MCF 10A (cell line): ENCODE measurements at places on chromosomes 12 and 14.
A peak's percentile ranks its signal among the peaks of the same experiment; 100 is the strongest.

- H3K4me3 ChIP-seq, result no peak overlapping the region
- H3K36me3 ChIP-seq, result no peaks in the 10 kb centered on the region
- H3K27me3 ChIP-seq, result no peaks in the 10 kb centered on the region
- H3K27ac ChIP-seq, result no peak overlapping the region
- no peak for DNase-seq
Observed at GRCh38 chr12:94025756-94026155, 122.6 kb upstream of the PLXNC1 start.

DNA sequence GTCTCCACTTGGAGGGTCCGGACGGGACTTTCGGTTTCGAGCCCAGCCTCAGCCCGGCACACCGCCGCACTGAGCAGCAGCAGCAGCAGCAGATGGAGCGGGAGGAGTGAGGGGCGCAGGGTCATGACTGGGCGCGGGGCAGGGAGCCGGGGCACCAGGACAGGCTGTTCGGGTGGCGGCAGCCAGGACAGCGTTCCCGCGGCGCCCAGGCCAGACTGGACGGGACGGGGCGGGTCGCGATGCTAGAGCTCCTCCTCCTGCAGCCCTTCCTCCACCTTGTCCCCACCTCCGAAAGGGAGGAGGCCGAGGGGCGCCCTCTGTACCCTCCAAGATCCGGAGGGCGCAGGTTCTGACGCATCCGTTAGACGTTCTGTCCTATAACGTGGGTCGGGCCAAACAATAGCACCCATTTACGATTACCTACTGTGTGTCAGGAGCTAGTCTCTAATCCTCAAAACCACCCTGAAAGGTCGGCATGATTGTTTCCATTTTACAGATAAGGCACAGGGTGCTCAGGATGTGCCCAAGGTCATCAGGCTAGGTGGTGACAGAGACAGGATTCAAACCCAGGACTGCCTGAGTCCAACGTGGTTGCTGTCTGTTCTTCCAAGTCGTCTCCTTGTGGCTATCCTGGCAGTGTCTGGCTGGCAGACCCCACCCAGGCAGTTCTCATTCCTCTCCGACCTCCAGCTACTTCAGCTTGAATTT is at the start of gene FKBP11:
Gene FKBP11 (minus strand): TSS at position 189 of the 708 bp plus-strand sequence. CDS start 64 bp downstream, at position 125.
- no peak within 1 kb of the TSS for H3K4me3 ChIP-seq
- no peaks in the 10 kb centered on the region for H3K27me3 ChIP-seq
- H3K27ac ChIP-seq, result no peak within 1 kb of the TSS
- peaks cover 90% of the 10 kb centered on the region for H3K36me3 ChIP-seq
- no peak for DNase-seq

- no peak for DNase-seq
- H3K36me3 ChIP-seq, result no peaks in the 10 kb centered on the region
- peaks cover 11% of the 10 kb centered on the region for H3K27me3 ChIP-seq
- H3K27ac ChIP-seq, result no peak overlapping the region
Observed at GRCh38 chr14:76500480-76500879, 124.5 kb downstream of the ESRRB start.

- H3K27ac ChIP-seq, result peak overlapping the region; percentile 98
- H3K4me1 ChIP-seq, result peaks cover 57% of the 10 kb centered on the region
- H3K4me3 ChIP-seq, result peak overlapping the region; percentile 50
- H3K36me3 ChIP-seq, result peaks cover 13% of the 10 kb centered on the region
- peak; percentile 99 for DNase-seq
- H3K27me3 ChIP-seq, result no peaks in the 10 kb centered on the region
Observed at GRCh38 chr12:52280796-52281560, 6.5 kb downstream of the KRT86 start.

DNA sequence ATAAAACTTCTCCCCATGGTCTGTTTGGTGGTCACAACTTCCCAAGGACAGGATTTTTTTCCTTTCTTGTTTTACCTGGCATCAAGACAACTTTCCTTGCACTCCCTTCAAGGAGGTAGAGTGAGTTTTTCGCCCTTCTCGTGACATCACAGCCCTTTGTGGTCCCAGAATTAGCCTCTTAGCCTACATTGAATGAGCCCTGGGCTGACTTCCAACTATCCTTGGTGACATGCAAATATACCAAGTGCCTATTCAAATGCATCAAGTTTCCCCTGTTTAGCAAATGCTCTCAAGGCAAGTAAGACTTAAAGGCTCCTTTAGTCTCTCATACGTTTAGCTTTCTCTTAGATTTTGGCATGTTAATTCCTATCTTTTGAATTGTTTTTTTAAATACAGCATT is 36.6 kb downstream of the TC2N start:
- no peak overlapping the region for H3K27ac ChIP-seq
- H3K4me1 ChIP-seq, result peaks cover 25% of the 10 kb centered on the region
- no peaks in the 10 kb centered on the region for H3K36me3 ChIP-seq
- no peak overlapping the region for H3K4me3 ChIP-seq

DNA sequence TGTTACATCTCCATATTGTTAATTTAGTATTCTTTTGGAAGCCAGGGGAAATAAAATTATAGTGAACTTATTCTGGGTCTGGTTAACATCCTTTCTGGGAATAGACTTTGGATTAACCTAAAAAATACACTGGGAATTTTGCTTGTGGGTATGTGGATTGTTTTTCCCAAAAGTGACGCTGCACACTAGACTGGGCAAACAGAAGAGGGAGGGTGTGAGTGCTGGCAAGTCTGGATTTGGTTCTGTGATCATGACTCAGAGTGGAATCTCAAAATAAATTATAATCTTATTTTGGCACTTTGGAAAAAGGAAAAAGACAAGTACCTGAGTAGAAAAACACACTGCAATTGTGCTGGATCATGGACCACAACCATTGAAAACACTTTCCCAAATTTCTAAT is 15.2 kb upstream of the LUM start:
- no peak for DNase-seq
- no peak overlapping the region for H3K27ac ChIP-seq
- H3K4me3 ChIP-seq, result no peak overlapping the region
- H3K4me1 ChIP-seq, result peaks cover 11% of the 10 kb centered on the region
- H3K36me3 ChIP-seq, result no peaks in the 10 kb centered on the region
- peaks cover 34% of the 10 kb centered on the region for H3K27me3 ChIP-seq

DNA sequence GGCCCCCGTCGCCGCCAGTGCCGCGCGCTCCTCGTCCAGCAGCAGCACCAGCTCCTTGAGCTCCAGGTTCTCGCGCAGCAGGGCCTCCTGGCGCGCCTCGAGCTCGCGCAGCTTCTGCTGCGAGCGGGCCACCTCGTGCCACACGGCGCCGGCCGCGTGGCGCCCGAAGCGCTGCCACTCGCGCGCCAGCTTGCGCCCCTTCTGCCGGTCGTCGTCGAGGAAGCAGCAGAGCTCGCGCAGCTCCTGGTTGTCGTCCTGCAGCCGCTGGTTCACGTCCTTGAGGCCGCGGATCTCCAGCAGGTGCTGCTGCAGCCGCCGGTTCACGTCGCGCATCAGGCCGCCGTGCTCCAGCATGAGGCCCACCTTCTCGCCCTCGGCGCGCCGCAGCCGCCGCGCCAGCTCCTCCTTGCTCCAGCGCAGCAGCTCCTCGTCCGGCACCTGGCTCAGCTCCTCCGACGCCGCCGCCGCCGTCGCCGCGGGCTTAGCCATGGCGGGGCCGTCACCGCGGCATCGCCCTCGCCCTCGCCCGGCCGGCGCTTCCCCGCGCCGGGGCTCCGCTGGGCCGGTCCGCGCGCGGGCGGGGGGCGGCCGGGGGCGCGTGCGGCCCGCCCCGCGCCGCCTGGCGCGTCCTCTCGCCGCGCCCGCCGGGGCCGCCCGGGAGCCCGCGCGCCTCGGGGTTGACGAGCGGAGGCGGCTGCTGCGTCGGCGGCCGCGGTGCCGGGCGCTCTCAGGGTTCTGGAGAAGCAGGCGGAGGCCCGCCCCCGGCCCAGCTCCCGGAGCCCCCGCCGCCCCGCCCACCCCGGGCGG is at the start of gene CCDC85C:
Gene CCDC85C (minus strand): TSS at position 737 of the 807 bp plus-strand sequence. CDS start 248 bp downstream, at position 489.
- H3K4me1 ChIP-seq, result peaks cover 22% of the 10 kb centered on the region
- no peaks in the 10 kb centered on the region for H3K27me3 ChIP-seq
- DNase-seq, result peak; percentile 24
- H3K27ac ChIP-seq, result peak within 1 kb of the TSS; percentile 50
- H3K36me3 ChIP-seq, result no peaks in the 10 kb centered on the region
- H3K4me3 ChIP-seq, result peak within 1 kb of the TSS; percentile 73

DNA sequence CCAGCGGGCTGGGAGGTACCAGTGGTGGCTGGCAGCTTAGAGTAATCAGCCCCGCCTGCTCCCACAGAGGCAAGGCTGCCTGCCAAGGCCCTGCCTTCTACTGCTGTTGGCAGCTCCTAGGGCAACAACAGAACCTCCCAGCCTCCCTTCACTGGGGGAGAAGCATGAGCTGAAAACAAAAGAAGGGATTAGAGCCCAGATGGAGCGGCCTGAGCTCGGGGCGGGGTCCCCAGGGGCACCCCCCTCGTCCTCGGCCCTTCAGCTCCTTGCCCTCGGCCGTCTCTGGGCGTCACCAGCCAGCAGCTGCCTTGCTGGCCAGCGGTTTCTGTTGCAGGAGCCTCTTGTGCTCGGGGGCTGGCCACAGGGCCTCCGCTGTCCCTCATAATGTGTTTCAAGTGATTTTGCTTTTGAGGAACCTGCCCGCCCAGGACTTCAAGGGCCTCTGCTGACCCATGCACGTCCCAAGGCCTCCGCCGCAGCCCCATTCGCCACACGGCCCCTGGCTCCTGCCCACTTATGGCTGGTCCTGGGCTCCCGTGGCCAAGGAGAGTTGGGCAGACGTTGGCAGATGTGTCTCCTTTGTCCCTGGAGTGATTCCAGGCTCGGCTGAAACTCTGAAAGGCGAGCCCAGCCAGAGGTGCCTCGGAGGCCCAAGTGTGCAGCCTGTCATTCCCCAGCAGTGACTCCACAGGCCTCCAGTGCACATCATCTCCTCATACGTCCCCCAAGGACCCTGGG is 49.7 kb downstream of the PSMA6 start:
- H3K4me1 ChIP-seq, result peaks cover 26% of the 10 kb centered on the region
- peak; percentile 98 for DNase-seq
- peak overlapping the region; percentile 59 for H3K4me3 ChIP-seq
- H3K27me3 ChIP-seq, result no peaks in the 10 kb centered on the region
- peak overlapping the region; percentile 88 for H3K27ac ChIP-seq
- no peaks in the 10 kb centered on the region for H3K36me3 ChIP-seq

DNA sequence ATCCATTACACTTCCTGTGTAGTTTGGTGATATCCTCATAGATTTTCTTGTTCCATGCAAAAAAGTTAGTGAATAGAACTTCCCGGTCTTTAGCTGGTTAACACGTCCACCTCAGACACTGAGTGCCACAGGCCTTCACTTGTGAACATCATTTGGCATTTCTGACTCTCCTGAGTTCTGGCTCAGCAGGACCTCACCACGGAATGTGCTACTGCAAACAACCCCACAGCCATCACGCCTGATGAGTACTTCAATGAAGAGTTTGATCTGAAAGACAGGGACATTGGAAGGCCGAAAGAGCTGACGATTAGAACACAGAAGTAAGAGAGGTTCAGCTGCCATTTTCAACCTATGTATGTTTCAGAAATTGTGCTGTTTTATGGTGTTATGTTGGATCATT is 20.0 kb downstream of the C12orf76 start:
- no peak overlapping the region for H3K4me3 ChIP-seq
- no peaks in the 10 kb centered on the region for H3K27me3 ChIP-seq
- no peak overlapping the region for H3K27ac ChIP-seq

DNA sequence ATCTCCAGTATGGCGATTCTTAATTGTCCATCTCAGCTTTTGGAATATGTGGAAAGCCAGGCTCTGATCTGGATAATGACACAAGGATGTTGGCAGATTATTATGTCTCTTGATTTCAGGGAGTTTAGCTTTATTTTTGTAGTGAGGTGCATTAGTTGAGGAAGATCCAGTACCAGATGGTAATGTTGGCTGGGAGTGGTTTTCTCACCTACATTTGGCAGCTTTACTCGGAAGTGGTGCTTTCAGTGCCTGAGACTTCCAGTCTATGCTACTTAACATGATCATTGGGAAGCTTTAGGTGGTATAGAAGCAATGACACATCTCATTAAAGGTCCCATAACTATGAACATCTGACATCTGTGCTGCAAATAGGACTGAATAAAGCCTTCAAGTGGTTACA is 7.5 kb downstream of the SLC15A5 start:
- no peaks in the 10 kb centered on the region for H3K27me3 ChIP-seq
- H3K36me3 ChIP-seq, result no peaks in the 10 kb centered on the region
- DNase-seq, result no peak
- H3K4me1 ChIP-seq, result no peaks in the 10 kb centered on the region
- H3K4me3 ChIP-seq, result no peak overlapping the region
- H3K27ac ChIP-seq, result no peak overlapping the region

DNA sequence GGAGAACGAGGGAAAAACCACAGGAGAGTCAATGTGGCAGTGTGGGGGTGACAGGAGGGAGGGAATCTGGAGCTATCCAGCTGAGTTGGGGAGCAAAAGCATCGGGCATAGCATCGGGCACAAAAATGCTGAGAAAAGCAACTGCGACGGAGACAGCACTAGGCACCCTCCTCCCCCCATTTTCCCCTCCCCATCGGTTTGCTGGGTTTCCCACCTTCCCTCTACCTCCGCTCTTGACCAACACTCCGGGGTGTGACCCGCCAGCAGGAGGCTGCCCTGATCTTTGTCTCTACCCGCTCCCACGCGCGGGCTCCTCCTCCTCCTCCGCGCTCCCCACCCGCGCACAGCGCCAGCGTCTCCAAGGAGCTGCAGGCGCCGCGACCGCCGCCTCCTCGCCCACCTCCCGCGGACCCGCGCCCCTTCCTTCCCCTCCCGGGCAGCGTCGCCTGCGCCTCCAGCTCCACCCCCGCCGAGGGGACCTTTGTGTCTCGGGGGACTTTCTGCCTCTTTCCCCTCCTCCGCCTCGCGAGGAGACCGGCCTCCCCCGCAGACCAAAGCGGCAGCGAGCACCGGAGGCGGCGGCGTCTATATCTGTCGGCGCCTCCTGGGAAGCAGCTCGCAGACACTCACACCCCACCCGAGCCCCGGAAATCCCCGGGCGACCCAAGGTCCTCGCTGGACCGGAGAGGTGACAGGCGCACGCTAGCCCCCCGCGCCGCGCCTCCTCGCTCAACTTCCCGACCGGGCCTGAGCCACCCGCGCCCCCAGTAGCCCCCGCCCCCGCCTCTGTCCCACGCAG is 920 bp downstream of the CDK17 start:
- peak; percentile 56 for DNase-seq
- peak overlapping the region; percentile 98 for H3K27ac ChIP-seq
- peak overlapping the region; percentile 98 for H3K4me3 ChIP-seq
- H3K4me1 ChIP-seq, result peaks cover 34% of the 10 kb centered on the region
- H3K27me3 ChIP-seq, result no peaks in the 10 kb centered on the region
- H3K36me3 ChIP-seq, result peaks cover 9% of the 10 kb centered on the region
